Dermis microvascular lymphatic vessel endothelial cell (primary cell): ENCODE measurements at places on chromosomes 7 and 10. TPM values are rescaled to one million over a fixed set of nuclear protein-coding genes. Genes with fewer than 3 reads are reported as not detected.

- DNase-seq, result peak; percentile 65
Observed at GRCh38 chr7:157337316-157338149, 729 bp downstream of the DNAJB6 start.

- no peak for DNase-seq
Observed at GRCh38 chr10:51204701-51205100, 130.4 kb downstream of the PRKG1 start.

- DNase-seq, result no peak
Observed at GRCh38 chr10:84342584-84342983, 14.2 kb downstream of the CCSER2 start.

- no peak for DNase-seq
Observed at GRCh38 chr10:104540181-104540580, 100.9 kb upstream of the SORCS3 start.

- DNase-seq, result peak; percentile 62
Observed at GRCh38 chr7:20383351-20383750, 52.7 kb downstream of the ITGB8 start.

GRCh38 chr7:15197042-15197977 lies 294.8 kb upstream of the DGKB start:
- no peak for DNase-seq

DNA sequence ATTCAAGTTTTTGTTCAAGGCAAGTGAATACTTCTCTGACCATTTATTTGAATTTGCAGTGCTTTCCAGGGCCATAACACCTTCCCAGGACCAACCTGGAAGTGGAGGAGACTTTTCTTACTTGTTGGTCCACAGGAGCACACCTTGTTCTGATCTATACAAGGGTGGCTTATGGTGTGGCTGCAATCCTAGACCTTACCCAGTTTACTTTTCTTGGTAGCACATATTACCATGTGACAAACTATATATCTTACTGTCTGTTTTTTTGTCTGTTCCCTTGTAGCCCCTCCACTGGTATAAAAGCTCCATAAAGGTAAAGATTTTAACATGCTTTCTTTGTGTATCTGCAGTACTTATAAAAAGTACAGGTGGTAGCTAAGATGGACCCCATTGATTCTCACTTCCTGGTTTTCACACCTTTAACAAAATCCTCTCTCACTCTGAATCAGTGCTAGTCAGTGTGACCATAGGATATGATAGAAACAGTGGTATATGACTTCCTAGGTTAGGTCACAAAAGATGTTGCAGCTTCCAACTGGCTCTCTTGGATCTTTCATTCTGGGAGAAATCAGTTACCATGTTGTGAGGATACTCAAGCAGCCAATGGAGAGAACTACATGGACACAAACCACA lies 5.6 kb upstream of the ASB4 start:
- DNase-seq, result no peak

- DNase-seq, result no peak
Observed at GRCh38 chr7:139748373-139748765, 29.4 kb downstream of the HIPK2 start.

DNA sequence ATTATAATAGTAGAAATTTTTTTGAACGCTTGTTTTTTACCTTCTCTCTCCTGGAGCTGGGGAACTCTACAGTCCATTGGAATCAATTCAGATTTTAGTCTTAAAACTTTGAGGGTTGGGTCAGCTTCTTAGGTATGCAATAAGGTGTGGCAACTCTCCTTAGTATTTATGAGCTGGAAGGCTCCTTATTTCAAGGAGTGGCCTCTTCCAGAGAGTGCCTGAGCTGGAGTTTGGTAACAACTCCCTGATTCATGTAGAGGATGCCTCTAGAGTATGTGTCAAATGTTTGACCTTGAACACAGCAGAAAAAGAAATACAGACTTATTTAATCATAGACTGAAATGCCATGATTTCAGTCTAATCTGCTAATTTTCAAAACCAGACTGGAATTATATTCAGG lies 11.1 kb downstream of the CDK14 start:
- DNase-seq, result no peak

DNA sequence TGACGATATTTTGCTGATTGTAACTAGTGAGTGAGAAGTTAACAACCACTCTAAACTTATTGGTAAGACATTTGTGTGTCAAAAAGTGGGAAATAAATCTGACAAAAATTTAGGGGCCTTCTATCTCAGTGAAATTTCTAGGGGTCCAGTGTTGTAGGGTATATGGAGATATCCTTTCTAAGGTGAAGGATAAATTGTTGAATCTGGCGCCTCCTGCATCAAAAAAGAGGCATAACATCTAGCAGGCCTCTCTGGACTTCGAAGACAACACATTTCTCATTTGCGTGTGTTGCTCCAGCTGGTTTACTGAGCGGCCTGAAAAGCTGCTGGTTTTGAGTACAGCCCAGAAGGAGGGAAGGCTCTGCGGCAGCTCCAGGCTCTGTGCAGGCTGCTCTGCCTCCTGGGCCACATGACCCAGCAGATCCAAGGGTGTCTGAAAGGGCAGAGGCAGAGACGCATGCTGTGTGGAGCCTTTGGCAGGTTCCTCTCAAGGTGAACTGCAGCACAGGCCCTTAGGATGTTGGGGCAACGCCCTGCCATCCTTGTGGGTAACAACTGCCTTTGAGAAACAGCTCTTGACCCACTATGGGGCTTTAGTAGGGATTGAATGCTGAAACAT lies 72.4 kb downstream of the LMBR1 start:
- no peak for DNase-seq

GRCh38 chr10:48768926-48769325 lies 84.3 kb downstream of the WDFY4 start:
- DNase-seq, result no peak

DNA sequence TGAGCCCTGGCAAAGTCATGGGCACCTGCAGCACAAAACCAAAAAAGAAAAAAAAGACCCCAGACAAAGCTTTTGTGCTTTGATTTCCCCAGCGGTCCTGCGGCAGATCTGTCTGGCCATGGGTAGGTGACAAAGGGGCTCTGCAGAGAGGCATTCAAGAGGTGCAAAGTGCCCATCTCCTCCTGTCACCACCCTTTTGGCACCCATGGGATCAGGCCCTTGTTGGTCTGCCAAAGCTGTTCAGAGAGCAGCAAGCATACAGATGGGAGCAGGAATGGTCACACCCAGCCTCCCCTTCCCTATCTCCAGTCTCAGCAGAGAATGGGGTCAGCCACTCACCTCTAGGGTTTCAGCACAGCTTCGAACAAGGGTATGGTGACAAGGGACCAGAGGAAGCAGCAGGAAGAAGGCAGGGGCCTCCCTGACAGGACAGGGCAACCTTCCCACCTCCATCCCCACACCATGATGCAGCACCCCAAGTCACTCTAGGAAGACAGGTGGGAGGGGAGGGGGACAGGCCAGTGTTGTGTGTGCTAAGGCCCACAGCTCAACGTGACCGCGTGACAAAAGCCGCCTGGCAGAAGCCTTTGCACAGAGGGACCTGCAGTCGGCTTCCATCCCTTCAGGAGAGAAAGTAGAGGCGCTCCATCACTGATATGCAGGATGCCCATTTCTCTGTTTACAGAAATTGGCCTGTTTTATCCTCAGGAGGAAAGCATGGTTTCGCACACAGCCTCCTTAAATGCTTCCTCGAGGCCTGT lies 6.3 kb downstream of the CAMK2G start:
- no peak for DNase-seq

- DNase-seq, result no peak
Observed at GRCh38 chr7:130961128-130961601, 227.2 kb upstream of the KLF14 start.

GRCh38 chr7:103093429-103093828 lies 18.5 kb downstream of the ARMC10 start:
- DNase-seq, result no peak

DNA sequence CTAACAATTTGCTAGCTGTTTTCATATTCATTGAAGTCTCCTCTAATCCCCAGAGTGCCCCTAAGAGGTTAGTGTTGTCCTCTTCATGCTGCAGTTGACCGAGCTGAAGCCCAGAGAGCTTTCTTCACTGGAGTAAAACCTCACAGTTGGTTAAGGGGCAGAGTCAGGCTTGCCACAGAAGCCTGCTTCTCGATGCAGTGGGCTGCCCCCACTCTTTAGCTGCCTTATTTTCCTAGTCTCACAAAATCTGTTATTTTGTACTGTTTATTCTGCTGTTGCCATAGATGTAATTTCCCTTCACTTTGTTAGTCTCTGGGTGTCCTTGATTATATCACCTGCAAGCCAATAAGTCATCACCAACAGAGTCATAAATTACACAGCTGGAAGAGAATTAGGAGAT lies 56.3 kb upstream of the ZPBP start:
- DNase-seq, result no peak

GRCh38 chr7:128022631-128023532 lies 8.4 kb downstream of the LRRC4 start:
- DNase-seq, result no peak

- no peak for DNase-seq
Observed at GRCh38 chr10:45354261-45354660, 19.8 kb upstream of the ALOX5 start.

DNA sequence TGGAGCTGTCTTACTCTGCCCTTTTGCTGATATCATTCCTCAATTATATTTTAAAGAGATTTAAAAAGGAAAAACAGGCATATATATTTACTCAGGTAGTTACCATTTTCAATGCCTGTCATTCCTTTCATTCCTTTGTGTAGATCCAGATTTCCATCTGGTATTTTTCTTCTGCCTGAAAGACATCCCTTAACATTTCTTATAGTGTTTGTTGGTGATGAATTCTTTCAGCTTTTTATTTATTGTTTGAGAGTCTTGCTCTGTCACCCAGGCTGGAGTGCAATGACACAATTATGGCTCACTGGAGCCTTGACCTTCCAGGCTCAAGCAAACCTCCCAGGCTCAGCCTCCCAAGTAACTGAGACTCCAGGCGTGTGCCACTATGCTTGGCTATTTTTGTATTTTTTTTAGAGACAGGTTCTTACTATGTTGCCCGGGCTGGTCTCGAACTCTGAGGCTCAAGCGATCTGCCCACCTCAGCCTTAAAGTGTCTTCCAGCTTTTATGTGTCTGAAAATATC lies 5.6 kb upstream of the POM121 start:
- no peak for DNase-seq

DNA sequence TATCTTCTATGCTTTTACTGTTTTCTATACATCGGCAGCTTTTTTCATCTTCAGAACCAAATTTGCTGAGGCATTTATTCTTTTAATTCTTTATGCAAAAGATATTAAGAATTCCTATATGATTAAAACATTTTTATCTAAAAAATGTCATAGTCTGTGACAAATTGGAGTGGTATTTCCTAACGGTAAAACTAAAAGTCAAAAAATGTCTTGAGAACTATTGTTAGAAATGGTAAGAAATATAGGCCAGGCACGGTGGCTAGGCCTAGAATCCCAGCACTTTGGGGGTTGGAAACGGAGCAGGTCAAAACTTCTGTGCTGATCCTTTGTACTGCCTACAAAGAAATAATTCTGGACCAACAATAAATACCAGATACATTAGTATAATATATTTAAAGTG lies 57.7 kb upstream of the PRR15 start:
- DNase-seq, result no peak

DNA sequence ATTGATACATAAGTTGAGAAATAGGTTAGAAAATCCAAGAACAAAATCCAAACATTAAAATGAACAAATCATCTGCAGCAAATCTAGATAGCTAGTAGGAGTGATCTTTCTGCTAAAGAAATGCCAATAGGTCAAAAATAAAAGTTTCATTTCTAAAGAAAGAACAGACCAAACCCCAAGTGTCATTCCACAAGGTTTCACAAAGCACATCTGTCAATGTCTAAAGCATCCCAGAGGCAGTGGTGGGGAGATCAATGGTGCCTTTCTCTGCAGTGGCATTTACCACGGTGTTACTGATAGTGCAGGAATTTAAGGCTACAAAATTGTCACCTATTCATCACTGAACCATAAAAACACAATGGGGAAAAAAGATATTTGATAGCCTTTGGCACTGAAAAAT lies 147.9 kb downstream of the PARD3 start:
- DNase-seq, result no peak

DNA sequence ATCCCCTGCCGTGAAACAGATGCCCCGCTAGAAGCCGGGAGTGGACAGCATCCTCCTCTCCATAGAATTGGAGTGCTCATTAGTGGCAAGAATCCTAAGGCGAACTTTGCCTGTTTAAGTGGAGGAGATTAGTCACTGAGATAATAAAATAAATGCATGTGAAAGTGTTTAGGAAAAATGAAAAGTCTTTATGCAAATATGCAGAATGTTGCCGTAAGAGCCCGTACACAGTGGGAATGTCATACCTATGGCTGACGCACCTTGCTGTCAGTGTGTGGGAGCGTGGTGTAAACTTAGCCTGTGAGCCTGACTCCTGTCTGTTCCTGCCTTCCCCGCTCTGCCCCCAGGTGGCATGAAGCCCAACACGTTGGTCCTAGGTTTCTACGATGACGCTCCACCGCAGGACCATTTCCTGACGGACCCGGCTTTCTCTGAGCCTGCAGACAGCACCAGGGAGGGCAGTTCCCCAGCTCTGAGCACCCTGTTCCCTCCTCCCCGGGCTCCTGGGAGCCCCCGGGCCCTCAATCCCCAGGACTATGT lies 1.7 kb upstream of the TRIP6 start:
- no peak for DNase-seq

- DNase-seq, result no peak
Observed at GRCh38 chr7:26440233-26441001, 148.8 kb downstream of the SNX10 start.

DNA sequence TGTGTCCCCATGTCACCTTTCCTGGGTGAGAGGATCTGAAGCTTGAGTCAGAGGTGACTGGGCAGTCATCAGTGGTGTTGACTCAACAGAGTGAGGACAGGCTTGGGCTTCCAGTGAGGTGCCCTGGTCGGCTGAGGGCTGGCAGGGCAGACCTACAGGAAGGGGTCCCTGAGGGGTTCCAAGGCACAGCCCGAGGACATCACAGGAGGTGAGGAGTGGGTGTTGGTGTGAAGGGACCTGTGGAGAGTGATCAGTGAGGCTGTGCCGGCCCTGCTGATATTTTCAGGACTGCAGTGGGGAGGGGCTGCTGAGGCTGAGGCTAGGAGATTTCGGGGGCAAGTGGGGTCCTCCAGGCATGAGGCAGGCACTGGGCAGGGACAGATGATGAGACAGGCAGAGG lies 545.5 kb downstream of the TCERG1L start:
- DNase-seq, result no peak

- DNase-seq, result no peak
Observed at GRCh38 chr7:114910787-114911186, 11.1 kb upstream of the MDFIC start.

- no peak for DNase-seq
Observed at GRCh38 chr7:359766-360361, 69.9 kb downstream of the FOXL3 start.

Gene HYCC1
- total RNA-seq, result 35.9 and 36.0 TPM in 2 replicates

Gene FFAR4
- not detected in 2 replicates for total RNA-seq

Gene UNCX
- not detected in 2 replicates for total RNA-seq

Gene TMEM213
- not detected in 2 replicates for total RNA-seq

Gene IL6
- 0.25 and 0.39 TPM in 2 replicates for total RNA-seq

Gene MICU1
- total RNA-seq, result 30.7 and 35.9 TPM in 2 replicates

Gene FAM24A
- total RNA-seq, result not detected in 2 replicates

Gene GNGT1
- total RNA-seq, result not detected in 2 replicates

Gene WDR86
- total RNA-seq, result not detected in 2 replicates

Gene PAPSS2
- 52.6 and 102 TPM in 2 replicates for total RNA-seq

Gene VAX1
- not detected in 2 replicates for total RNA-seq

Gene ELN
- 6.2 and 31.0 TPM in 2 replicates for total RNA-seq

Gene NKX2-3
- total RNA-seq, result not detected in 2 replicates

Gene PFKFB3
- total RNA-seq, result 24.5 and 25.3 TPM in 2 replicates

Gene CALML5
- total RNA-seq, result not detected in 2 replicates

Gene BICC1
- total RNA-seq, result under 0.01 TPM in 1 of 2 replicates, not detected in the other

Gene MEST
- 0.64 and 1.4 TPM in 2 replicates for total RNA-seq

Gene SLC26A3
- total RNA-seq, result not detected in 2 replicates
